ENCODE measurements at places on chromosomes 4 and X. TPM values are rescaled to one million over a fixed set of nuclear protein-coding genes. Genes with fewer than 3 reads are reported as not detected.

ALPK1 gene
- 4.2 TPM for total RNA-seq

IL2RG gene
- total RNA-seq, result not detected

GPR119 gene
- total RNA-seq, result not detected

DGKQ gene
- total RNA-seq, result 14.2 TPM

DGKK gene
- not detected for total RNA-seq

PCDH11X gene
- not detected for total RNA-seq

RBM47 gene
- 47.6 TPM for total RNA-seq

MSANTD1 gene
- 0.77 TPM for total RNA-seq

CRMP1 gene
- not detected for total RNA-seq

CDK16 gene
- 155 TPM for total RNA-seq

TCEAL5 gene
- not detected for total RNA-seq

ERVMER34-1 gene
- total RNA-seq, result 1.7 TPM

DNA sequence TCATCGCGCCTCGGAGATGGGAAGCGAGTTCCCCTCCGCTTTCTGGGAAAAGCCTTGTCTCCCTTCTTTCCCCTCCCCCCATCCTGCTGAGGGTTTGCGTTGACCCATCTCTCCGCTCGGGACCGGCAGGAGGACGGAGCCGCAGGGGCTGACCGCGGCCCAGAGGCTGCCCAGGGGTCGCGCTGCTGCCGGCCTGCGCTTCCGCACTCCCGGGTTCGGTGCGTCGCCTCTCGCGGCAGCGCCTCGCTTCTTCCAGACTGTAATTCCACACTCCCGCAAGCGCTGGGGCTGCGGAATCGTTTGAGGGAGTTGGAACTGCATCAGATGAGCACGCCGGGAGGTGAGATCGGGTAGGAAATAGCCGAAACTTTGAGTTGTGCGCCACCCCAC is 88.3 kb downstream of the BCOR start:
- DNase-seq, result no peak

DNA sequence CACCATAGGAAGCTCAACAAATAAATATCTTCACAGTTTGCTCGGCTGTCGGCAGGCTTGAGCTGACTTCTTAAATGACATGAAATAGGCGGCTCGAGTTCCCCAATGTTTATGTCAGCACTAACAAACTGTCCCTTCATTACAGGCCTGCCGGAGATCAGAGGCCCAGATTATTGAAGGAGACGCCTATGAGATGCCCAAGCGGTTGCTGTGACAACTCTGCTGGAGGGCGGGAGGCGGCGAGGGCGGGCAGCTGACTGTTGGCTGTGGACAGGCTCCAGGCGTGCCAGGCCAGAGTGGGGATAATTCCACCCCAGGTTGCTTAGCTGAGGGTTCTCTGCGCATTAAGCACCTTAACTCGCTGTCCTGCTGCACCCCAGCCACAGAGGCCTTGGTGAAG is 39.2 kb upstream of the MSX1 start:
- DNase-seq, result no peak

- DNase-seq, result no peak
Observed at GRCh38 chr4:32745351-32745750, 2025.2 kb downstream of the PCDH7 start.

- no peak for DNase-seq
Observed at GRCh38 chrX:129158505-129158904, 364.8 kb downstream of the SMARCA1 start.

DNA sequence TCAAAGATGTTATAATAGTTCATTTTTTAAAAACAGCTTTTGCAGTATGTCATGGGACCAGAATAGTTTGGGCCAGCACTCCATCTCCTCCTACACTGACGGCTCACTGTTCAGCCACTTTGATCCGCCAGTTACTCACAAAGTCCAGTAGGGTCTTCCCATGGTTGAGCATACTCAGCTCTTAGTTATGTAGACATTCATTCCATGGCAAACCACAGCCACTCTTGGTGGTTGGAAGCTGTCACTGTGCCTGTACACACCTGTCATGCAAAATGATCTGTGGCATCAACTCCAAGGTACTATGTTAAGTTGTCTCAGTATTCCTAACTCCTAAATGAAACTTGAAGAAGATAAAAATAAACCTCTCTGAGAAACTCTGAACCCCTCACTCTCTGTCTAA is 127.2 kb downstream of the NR3C2 start:
- DNase-seq, result peak; percentile 31

GRCh38 chr4:148998719-148999118 is 556.5 kb upstream of the NR3C2 start:
- peak; percentile 50 for DNase-seq

GRCh38 chrX:132114607-132115006 is 13.2 kb downstream of the FRMD7 start:
- DNase-seq, result no peak

DNA sequence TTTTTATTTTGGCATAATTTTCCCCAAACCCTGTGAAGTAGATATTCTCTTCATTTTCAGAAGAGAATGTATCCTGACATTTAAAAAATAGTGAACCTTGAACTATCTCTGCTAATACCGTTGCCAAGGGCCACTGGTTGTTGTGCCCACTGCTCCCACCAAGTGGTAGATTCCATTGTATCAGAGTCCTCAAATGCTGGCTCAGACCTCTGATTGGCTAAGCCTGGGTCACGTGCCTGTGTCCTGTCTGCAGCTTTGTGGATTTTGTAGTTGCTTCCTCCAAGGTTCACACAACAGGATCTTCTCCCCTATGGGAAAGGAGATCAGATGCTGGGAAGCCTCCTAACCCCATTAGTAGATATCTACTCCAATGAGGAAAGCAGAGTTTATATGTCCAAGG is 104.8 kb upstream of the CASK start:
- DNase-seq, result no peak

DNA sequence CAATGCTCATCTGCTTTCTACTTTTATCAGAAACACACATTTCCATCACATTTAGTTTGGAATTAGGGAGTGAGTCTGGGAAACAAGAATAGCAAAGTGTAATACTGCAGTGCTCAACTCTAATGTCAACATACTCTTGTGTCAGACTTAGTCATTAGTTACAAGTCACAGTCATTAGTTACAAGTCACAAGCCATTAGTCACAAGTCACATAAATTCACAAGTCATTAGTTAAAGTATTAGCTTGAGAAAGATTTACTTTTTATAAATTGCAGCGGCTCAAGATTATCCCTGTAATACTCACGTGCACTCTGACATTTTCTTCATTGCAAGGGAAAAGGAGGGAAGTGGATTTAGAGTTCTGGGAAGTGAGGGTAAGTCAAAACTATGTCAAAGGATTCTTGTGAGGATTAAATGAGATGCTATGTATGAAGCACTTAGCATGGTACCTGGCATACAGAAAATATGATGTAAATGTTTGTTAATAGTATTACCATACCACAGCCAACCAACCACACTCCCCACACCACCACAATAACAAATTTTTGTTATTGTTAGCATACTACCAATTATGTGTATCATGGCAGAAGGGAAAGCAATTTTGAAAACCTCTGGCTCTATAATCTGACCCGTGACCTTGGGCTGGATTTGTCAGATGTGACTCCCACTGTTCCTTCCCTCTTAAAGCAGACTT is 116.6 kb downstream of the ARHGAP24 start:
- DNase-seq, result peak; percentile 49

- DNase-seq, result no peak
Observed at GRCh38 chr4:40656201-40656863, 26.7 kb upstream of the RBM47 start.

DNA sequence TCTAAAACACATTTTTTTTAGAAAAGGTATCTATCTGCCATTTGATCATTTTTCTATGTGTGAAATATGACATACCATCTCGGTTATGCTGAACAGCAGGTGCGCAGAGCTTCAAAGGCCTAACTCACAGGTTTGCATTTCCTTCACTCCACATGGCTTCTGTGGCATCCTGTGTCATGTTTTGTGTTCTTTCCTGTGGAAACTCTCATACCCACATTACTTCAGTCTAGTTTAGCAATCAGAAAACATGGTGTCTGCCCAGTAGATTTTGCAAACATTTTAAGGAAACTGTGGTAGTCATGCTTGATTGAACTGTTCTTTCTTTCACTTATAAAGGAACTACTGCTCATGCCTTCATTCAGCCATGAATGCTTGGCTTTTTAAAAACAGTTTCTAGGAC is 11.3 kb upstream of the ARAP2 start:
- DNase-seq, result no peak

DNA sequence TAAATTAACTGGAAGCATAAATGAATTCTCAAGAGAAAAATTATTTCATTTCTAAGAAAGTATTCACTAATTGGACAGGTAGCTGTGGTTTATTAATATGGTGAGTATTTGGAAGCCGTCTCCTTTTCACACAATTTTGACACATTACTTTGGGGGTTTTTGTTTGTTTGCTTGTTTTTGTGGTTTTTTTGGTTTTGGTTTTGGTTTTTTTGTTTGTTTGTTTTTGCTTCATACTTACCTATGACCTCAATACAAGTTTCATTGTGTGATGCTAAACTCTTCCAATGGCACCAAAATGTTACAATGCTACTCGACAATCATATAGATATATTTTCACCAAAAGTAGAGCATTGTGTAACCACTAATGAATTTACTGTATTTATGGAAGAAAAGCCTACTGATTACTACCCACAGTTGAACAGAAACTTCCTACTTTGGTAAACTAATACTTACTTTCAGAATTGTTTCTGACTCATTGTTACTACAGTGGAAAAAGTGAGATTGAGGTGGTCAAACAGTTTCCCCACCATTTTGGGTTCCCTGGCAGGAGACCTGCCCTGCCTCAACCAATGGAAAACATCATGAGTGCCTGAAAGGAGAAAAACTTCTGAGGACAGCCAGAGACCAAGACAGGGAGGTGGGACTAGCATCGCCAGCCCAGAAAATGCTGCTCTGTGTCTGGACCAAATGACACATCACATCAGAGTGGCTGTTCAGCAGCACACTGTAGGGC is 443.1 kb downstream of the HNRNPD start:
- no peak for DNase-seq

GRCh38 chrX:120334603-120335002 is 23.3 kb upstream of the TMEM255A start:
- no peak for DNase-seq

DNA sequence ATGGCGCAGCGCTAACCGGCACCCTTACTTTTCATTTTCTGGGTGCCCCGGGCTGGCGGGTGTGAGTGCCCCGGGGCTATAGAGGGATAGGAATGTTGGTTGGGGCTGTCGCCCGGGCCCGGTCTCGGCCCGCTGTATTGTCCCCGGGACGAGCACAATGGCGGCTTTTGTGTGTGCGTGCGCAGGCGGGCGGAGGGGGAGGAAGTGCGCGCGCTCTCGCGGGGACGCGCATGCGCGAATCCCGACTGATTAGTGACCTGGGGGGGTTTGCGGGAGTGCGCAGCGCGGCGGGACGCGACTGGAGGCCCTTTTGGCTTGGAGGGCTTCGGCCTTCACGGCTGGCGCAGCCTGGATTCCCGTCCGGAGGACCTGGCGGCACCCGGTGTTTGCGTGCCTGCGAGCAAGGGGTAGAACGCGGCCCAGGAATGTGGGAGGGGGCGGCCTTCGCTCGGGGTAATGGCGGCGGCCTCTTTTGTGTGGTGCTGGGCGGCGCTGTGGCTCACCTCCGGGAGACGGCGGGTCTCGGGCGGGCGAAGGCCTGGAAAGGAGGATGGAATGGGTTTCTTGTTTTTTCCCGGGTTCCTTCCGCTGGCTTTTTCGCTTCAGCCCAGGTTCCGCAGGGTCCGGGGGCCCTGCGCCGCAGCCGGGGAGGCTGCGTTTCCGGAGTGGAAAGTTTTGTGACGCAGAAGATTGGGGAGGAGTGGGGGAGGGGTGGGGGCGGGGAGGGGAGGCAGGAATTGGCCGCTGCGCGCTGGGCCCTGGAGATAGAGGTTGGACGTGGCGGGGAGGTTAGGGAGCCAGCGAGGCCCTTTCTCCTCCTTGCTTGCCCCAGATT is 618 bp downstream of the DDX3X start:
- peak; percentile 66 for DNase-seq

DNA sequence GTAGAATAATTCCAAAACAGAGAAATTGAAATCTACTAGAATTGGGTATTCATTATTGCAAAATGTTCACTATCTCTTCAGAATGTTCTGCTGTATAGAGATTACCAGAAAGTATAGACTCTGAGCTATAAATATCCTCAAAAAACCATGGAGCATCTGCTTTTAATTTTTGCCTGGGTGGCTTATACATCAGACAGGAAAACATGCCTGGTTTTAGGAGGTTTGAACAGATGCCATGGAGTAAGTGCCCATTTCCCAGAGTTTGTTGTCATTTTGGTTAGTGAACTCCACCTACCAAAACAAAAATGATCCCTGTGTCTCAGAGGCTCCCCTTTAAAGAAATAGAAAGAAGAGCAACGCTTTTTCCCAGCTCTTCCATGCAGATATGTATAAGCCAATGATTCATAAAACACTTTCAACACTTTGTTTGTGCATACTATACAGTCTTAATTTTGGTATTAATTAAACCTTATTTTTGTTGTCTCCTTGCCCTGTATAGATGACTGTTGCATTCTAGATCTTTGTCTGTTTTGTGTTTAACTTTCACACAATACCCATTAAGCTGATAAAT is 68.7 kb downstream of the MEPE start:
- no peak for DNase-seq

- peak; percentile 25 for DNase-seq
Observed at GRCh38 chrX:21946925-21947641, 6.6 kb downstream of the SMS start.

GRCh38 chrX:56795309-56795868 is 66.3 kb downstream of the NBDY start:
- DNase-seq, result no peak

DNA sequence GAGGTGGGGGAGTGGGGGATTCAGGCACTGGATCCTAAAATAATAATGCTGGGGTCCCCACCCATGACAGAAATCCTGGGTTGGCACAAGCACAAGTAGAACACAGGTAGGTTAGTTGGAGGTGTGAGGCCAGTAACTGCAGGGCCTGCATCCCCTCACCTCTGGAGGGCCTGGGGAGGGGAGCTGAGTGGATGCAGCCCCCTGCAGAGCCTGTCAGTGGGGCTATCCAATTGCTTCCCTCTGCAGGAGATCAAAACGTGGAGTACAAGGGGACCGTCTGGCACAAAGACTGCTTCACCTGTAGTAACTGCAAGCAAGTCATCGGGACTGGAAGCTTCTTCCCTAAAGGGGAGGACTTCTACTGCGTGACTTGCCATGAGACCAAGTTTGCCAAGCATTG is 43.7 kb downstream of the MAP7D3 start:
- no peak for DNase-seq

GRCh38 chrX:29422034-29422433 is 793.3 kb upstream of the MAGEB2 start:
- no peak for DNase-seq

DNA sequence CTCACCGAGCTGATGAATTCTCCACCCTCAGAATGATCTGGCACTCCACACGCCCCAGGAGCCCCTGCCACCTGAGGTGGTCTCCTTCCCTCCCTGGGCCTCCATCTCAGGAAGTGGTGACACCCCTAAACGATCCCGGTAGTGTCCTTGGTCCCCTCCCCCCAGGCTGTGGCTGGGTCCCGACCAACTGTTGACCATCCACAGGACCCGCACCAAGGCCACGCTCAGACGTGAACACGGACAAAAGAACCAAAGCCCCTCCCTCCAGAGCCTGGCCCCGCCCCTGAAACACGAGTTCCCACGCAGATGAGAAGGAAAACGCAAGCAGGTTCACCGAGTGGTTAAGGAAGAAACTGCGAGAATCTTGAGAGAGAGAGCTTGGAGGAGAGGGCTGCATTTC is 16.6 kb downstream of the LRPAP1 start:
- no peak for DNase-seq

- DNase-seq, result no peak
Observed at GRCh38 chr4:111016416-111016815, 393.5 kb upstream of the PITX2 start.

- no peak for DNase-seq
Observed at GRCh38 chr4:76654791-76655190, 219.8 kb downstream of the SHROOM3 start.

- DNase-seq, result no peak
Observed at GRCh38 chrX:24789047-24789446, 95.3 kb downstream of the POLA1 start.

GRCh38 chr4:90582087-90582486 is 454.9 kb downstream of the CCSER1 start:
- DNase-seq, result no peak
